ENCODE measurements at places on chromosomes 3 and 15.

DNA sequence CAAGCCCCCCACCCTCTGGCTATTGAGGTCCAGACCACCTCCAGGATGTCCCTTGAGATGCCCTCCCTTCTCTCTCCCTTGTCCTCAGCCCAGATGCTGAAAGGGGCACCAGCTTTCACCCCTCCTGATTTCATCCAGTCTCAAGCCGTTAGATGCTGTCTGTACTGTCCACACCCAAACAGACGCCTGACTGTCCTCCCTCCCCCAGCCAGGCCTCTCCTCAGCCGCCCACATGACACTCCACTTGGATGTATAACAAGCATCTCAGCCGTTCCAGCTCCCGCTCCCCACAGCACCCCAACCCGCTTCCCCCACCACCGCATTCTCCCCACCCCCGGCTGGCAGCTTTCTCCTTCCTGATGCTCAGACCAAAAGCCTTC, 25.0 kb upstream of the CYP11A1 start:
- DNase-seq, result no peak

DNA sequence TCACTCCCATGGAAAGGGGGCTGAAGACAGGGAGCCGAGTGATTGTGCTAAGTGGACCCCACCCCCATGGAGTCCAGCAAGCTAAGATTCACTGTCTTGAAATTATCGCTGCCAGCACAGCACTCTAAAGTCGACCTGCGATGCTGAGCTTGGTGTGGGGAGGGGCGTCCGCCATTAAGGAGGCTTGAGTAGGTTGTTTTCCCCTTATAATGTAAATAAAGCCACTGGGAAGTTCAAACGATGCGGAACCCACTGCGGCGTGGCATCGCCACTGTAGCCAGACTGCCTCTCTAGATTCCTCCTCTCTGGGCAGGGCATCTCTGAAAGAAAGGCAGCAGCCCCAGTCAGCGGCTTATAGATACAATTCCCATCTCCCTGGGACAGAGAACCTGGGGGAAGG, 10.9 kb upstream of the SRGAP3 start:
- DNase-seq, result no peak

DNA sequence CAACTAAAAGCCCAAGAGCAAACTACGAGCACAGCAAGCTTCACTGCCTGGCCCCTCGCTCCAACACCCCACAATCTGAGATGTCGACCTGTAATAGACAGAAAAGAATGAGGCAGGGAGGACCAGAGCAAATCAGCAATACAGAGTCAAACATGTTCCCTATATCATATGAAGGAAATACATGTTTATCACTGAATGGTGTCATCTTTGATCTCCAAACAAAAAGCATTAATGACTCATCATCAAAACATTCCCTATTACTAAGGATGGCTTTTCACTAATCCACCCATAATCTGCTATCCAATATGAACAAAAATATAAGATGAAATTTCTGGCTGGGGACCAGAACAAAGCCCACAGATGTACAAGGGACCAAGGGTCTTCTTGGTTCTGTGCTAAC, 34.7 kb downstream of the MYO5A start:
- no peak for DNase-seq

DNA sequence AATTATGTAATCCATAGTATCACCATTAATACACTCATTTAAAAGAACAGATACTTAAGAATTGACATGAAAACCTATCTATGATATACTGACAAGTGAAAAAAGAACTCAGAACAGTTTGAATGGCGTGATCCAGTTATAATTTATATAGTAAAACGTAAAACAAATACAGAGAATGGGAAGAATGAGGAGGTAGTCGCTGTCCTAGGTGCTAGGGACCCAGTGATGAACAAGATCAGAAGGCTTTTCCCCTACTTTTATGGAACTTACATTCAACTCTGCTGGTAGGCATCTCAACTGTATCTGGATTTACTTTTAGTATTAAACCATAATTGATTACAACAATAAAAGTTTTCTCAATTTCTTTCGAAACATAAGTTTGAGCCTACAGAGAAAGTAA, 31.8 kb downstream of the GSK3B start:
- DNase-seq, result no peak

DNA sequence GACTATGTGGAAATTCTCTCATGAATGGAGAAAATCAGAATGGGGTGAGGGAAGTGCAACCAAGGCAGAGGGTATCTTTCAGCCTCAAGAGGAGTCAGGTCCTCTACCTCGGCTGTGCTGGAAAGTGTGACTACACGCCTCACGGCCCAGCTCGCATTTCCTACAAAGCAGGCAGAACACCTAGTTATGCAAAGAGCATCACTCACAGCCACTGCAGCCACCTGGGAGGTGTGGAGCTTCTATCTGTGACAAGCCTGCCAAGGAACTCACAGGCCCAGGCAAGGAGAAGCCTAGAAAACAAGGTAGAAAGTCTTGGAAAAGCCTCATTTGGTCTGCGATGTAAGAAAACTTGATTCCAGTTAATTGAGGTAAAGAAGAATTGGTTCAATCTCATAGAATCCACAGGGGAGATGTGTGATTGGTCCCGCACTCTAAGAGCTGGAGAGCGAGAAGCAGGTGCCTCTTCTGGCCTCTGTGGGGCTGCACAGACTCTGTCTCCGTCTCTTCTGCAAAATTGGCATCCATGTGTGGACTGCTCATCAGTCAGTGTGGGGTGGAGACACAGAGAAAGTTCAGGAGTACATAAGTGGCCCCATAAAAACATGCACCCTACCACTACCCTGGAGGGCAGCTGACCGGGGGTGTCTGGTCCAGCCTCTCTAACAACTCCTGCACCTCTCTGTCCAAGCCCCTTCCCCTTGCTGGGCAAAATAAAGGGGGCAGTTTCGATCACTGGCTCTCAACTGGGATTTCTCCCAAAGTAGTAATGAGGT, 76.8 kb downstream of the TAMM41 start:
- no peak for DNase-seq

DNA sequence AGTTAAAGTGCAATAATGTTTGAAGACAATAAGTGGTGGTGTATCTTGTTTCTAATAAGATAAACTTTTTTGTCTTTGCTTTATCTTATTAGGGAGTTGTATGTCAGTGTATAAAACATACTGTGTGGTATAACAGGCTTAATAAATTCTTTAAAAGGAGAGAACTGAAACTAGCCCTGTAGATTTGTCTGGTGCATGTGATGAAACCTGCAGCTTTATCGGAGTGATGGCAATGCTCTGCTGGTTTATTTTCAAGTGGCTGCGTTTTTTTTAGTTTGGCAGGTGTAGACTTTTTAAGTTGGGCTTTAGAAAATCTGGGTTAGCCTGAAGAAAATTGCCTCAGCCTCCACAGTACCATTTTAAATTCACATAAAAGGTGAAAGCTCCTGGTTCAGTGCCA, 2.7 kb downstream of the RPL15 start:
- no peak for DNase-seq
